T-cell (primary cell): ENCODE measurements at places on chromosomes 3 and 15.

DNA sequence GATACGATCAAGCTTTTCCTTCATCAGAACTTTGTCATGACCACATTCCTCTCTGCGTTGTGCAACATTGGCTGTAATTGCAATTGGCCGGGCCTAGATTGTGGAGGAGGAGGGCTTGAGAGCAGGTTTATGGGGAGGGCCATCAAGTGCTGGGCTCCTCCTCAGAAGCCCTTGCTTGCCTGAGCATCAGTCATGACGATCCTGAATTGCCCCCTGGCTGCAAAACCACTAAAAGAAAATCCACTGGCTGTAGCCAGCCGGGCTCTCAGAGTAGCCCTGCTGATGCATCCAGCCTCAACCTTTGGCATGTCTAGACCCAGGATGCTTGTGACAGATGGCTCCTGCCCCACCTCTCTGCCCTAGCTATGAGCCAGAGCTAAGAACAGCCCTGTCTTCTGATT lies 13.4 kb upstream of the TRH start:
- DNase-seq = no peak

DNA sequence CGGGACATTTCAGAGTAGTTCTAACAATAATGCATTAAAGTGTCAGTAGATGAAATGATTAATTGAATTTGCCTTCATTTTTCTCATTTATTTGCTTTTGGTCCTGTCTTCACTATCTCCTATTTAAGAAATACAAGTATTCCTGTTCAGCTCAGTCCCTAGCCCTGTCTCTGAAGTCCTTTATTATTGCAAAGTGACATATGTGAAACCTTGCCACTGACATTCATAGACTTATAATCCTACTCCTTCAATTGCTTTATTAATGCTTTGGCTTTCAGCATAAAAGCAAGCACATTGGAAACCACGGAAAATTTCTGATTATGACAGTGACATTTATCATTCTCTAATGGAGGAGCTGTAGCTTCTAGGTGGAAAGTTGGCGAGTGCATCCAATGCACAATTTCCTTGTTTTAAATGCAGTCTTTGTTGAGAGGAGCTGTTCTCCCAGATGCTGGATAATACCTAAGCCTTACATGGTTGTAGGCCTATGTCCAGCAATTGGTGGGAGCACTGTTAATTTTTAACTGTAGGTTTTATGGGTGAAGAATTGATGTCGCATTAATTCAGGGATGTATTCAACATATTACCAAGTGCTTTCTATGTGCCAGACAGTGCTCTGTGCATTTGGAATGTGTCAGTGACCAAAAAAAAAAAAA lies 337.8 kb downstream of the FEZF2 start:
- DNase-seq = no peak

DNA sequence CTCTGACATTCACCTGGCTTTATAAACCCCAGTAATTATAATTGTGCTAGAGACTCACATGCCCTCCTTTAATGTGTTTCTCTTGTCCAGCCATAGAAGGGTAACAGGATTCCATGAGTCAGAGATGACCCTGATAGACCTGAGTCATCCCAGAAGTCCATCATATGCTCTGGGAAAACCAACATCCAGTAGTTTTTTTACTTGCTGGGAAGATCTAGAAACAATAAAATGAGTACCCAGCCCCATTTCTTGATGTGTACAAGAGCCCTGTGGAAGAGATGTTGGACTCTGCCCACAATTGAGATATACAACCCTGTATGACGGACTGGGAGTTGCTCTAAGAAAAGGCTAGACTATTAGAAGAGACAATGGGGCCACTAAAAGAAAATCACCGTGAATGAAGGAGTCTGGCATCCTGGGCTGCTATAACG lies 22.4 kb upstream of the THUMPD3 start:
- no peak for DNase-seq

DNA sequence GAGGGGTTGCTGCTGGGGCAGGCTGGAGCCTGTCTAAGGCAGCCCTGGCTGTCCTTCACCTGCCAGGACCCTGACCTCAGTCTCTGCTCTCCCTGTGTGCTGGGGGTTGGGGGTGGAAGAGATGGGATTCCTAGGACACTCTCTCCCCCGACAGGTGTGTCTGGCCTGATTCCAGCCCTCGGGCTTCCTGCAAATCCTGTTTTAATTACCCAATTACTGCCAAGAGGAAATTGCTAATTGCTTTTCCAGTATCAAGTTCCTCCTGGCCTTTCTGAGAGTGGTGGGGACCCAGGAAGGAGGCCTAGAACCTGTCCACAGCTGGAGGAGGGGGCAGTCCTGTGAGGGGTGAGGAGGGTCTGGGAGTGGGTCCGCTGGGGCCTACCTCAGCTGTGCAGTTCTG lies 15.8 kb downstream of the PLXNA1 start:
- no peak for DNase-seq

DNA sequence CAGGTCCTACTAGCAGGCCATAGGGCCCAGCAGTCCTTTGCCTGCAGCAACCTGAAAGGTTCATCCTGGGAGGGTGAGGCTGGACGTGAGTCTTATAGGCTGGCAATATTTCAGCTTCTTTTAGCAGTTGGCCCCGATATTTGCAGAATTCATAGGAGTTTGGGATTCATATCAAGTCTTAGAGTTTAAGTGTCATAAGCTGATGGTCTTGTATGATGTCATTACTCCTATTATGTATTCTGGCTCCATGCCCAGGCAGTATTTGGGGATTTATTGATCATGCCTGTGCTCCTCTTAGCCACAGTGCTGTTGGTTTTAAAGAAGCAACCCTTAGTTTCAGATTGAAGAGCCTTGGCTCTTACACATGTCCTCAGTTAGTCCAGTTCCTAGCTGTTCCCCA lies 41.3 kb upstream of the POLR2M start:
- no peak for DNase-seq

GRCh38 chr3:64919934-64920333 lies 232.1 kb upstream of the ADAMTS9 start:
- no peak for DNase-seq

GRCh38 chr15:57149196-57149595 lies 227.1 kb upstream of the CGNL1 start:
- DNase-seq = no peak

DNA sequence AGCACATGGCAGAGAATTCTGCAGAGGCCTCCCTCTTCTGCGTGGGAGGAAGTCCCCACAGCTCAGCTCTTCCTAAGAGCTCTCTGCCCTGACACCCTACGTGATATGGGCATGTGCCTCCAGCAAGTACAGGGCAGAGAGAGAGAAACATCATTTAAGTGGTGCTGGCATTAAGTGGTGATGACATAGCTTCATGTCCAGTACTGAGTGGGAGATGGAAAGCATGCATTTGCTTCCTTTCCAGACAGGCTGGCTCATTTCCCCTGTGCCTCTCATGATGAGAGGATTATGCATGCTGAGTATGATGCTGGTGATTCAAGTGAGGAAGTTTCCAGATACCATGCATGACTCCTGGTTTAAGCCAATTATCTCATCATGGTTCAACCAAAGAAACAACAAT lies 26.9 kb downstream of the BFSP2 start:
- no peak for DNase-seq

DNA sequence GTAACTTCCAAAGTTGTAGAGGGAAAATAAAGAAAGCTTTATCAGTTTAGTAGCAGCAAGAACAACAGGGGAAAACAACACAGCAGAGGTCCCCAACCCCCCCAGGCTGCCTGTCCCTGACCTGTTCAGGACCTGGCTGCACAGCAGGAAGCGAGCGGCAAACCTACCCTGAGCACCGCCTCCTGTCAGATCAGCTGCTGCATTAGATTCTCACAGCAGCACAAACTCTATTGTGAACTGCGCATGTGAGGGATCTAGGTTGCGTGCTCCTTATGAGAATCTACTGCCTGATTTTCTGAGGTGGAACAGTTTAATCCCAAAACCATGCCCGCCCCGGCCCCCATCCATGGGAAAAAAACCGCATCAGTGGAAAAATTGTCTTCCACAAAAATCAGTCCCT lies 40.3 kb downstream of the USP50 start:
- no peak for DNase-seq

DNA sequence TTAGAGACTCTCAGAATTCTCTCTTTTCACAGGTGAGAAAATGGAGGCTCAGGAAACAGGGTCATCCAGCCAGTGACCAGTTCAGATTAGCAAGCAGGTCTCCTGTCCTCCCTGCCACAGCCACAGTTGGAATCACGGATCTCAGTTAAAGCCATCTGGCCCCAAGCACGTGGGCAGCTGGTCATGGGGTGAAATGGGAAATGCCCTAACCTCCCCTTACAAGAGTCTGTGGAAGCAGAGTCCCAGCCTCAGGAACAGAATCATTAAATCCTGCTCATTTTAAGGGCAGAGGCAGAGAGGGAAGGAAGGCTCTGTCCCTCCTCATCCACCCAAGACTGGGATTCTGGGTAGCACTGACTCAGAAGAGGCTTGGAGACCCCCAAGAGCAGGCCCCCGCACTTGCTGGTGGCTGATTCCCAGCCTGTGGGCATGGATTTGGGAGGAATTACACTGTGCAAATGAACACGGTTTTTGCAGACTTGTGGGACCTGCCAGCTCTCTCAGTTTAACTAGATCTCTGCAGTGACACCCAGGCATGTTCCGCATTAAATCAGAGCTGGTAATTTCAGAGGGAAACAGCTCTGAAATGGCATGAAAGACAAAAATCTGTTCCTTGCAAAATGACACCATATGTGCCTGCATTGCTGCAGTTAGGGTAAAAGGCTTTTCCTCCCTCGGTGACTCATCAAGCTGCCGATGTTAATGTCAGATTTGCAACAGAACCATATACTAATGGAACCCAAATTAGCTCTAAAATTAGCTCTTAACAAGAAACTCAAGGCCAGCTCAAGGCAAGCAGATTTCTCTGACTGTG lies 89.0 kb downstream of the BDH1 start:
- no peak for DNase-seq

GRCh38 chr3:179958143-179958542 lies 78.6 kb downstream of the PEX5L start:
- no peak for DNase-seq

DNA sequence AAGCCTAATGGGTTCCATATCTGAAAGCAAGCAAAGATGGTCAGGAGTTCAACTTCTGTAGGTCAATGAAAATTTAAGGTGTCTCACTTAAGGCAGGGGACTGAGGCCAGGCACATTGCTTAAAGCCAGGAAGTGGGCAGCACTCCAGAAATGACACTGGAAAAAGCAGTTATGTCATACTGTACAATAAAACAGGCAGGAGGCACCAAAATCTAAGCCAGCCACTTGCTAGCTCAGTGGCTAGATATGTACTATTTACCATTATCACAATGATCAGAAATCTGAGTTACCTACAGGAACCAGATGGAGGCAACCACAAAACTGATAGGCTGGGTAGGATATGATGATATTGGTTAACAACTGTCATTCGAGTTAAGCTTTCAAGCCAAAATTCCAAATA lies 57.3 kb downstream of the FRMD5 start:
- DNase-seq = no peak

GRCh38 chr15:63905558-63906265 lies 72.0 kb upstream of the HERC1 start:
- no peak for DNase-seq

GRCh38 chr15:56537881-56538280 lies 72.9 kb upstream of the MNS1 start:
- DNase-seq = peak; percentile 45

DNA sequence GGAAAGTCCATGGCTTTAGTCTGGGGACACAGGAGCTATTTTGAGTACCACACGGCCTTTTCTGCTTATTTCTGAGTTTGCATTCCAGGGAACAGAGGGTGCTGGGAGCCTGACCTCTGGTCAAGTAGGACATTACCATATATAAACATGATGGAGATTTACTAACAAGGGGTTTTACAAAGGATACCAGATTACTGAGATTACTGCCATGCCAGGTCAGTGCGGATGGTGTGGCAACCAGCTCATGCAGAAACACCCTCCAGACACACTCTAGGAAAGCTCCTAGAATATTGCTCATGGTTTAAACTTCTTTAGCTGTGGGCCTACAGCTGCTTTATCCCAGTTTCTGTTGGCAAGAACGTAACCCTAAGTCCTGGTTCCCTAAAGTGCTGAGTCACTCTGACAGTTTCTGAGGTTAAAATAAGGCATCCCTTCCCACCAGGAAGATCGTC lies 54.3 kb upstream of the AGTR1 start:
- no peak for DNase-seq

GRCh38 chr3:8765528-8765927 lies 3.9 kb downstream of the OXTR start:
- no peak for DNase-seq

DNA sequence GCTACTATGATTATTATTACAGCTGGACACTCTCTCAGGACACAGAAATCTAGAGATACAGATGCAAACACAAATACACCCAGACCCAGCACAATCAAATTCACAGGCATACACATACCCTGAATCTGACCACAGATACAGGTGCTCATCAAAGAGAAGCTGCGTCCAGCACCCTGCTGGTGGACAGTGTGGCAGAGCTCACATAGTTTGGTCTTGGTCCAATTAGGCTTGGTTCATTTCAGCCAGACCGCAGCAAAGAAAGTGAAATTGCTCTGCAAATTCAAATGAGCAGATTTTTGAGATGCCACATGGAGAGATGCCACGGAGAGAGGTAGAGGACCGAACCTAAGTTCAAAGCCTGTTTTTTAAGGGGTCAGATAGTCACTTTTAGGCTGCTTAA lies 55.6 kb downstream of the ANAPC13 start:
- no peak for DNase-seq

- no peak for DNase-seq
These were observed 3.1 kb downstream of the FEZF2 start for GRCh38 chr3:62370112-62370857.

DNA sequence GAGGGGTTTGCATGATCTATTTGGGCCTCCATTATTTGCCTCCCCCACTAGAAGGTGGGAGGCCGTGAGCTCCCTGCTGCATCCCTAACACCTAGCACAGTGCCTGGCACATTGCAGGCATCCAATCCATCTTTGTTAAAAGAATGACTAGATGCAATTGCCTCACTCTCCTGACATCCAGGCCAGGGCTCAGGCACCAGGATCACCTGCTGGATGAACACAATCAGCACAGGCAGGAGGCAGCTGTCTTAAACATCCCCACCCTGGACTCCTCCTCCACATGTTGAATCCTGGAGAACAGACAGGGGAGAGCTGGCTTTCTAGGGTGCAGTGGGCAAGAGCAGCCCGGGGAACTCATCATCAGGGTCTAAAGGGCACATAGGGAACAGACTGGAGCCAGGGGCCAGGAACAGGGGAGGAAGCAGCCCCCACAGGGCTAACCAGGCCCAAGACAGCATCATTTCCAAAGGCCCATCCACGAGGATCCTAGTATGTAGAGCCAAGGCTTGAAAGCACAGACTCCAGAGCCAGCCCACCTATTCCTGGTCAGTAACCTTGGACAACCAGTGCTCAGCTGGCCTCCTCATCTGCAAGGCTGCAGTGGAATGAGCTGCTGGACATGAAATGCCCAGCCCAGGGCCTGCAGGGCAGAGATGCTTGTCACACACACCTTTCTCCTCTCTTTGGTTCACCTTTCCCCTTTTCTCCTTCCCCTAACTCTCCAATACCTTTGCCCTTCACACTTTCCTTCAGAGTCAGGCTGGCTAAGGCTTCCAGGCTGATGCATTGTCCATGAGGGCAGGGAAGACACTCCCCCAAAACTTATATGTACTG lies 254.4 kb upstream of the TLE3 start:
- no peak for DNase-seq
